ENCODE measurements at places on chromosomes 1 and 21. TPM values are rescaled to one million over a fixed set of nuclear protein-coding genes. Genes with fewer than 3 reads are reported as not detected.

Gene KLHDC9
- 2.0 TPM for total RNA-seq

DNA sequence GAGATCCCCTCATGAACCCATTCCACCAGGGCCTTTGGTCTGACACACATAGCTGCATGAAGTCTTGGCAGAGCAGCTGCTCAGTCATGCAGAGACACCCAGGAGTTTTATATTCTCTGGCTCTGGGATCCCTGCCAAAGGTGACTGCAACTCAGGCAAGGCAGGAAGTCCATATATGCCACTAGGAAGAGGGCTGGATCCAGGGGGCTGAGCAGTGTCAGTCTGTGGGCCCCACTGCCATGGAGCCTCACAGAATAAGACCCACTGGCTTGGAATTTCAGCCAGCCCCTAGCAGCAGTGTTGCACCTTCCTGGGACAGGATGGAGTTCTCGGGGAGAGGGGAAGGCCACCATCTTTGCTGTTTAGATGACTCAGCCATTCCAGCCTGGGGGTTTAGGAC is 199.7 kb downstream of the TBX15 start:
- DNase-seq, result no peak

Gene TNFRSF9
- total RNA-seq, result 0.14 TPM

- no peak for DNase-seq
Observed at GRCh38 chr1:19675797-19676196, 11.1 kb downstream of the HTR6 start.

Gene GPR3
- 2.4 TPM for total RNA-seq

- DNase-seq, result no peak
Observed at GRCh38 chr1:54327386-54328065, 78.7 kb downstream of the SSBP3 start.

Gene MKNK1
- 21.5 TPM for total RNA-seq

- peak; percentile 95 for DNase-seq
Observed at GRCh38 chr1:41955461-41956159, 36.9 kb upstream of the HIVEP3 start.

DNA sequence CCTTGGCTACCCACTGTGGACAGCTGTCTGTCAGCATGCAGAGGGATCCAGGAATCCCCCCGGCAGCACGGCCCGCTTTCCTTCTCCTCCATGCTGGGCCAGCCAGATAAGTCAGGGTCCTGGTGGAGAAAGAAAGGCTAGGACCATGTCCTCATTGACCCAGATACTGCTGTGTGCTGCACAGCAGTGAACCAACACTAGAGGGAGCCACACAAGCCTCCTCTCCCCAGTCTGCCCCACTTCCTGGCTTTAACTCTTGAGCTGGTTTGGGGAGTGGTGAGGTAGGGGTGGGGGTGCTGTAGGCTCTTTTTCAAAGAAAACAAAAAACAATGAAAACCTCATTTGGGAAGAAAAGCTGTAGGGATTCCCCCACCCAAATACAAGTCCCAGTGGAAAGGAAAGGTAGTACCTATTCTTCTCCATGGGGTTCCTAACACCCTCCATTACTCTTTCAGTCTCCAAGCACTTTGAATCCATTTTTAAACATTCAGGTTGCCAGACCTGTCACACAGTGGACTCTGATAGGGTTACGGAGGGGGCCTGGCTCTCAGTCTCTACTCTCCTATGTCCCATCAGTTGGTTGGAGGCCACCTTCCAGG is 84.9 kb upstream of the CD1D start:
- DNase-seq, result no peak

Gene MPL
- not detected for total RNA-seq

DNA sequence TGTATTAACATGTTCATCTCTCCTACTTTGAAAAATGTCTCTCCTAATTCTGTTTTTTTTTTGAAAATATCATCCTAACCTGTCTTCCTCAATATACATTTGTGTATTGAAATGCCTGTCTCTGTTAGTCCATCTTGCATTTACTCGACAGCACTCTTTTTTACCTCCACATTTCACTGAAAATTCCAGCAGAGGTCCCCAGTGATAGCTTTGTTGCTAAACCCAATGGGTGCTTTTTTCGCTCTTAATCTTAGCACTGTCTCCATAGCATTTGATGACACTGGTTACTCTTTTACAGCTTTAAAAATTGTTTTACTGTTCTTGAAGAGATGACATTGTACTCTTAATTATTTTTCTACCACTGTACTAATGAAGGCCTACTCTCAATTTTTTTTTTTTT is 10.8 kb downstream of the OSBPL9 start:
- DNase-seq, result no peak

Gene SLC37A1
- 7.5 TPM for total RNA-seq

- DNase-seq, result no peak
Observed at GRCh38 chr1:153443486-153443885, 17.0 kb downstream of the S100A7 start.

GRCh38 chr1:36322786-36323635 is 434 bp downstream of the EVA1B start:
- no peak for DNase-seq

DNA sequence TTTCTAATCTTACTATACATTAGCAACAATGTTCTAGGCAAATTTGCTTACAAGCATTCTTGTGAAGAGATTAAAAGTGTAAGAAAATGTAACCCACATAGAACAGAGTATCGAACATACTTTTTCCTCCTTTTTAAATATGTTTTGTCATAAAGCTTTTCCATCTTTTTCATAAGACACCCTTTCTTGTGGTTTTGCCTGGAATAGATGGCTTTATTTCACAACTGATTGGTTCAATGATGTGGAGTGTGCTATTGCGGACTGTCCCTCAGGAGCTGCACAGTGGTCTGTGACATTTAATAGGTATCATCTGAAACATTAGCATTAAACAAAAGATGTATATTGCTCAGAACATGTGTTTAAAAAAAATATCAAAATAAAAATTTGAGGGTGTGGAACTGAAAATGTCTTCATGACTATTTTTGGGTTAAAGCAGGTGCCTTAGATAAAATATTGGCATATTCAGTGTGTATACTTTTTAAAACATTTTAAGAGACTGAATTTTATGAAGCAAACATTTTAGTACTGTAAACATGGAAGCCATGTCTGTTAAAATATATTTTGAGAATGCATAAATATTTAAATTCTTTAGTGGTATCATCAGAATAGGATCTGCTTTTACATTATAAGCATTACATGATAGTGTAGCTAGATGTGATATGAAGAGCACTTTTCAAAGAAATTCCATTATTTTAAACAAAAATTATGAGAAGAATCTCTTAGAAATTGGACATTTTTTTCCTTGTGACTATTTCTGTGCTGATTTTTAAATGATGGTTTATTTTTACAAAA is 48.3 kb upstream of the C1orf146 start:
- DNase-seq, result no peak

Gene PALMD
- 1.0 TPM for total RNA-seq

Gene FAM151A
- not detected for total RNA-seq

DNA sequence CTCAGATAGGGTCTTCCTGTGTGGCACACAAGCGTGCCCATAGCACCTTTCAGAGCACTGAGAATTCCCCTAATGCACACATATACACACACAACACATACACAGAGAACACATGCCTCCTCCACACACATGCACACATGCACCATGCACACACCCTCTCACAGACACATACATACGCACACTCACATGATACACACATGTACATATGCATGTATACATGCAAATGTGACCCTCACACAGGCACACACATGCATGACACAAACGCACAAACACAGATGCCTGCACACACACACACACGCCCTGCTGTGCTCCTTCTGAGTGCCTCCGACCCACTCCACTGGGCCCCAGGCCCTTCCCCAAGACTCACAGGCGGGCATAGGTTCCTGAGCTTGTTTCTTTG is 251.0 kb downstream of the PTPRU start:
- no peak for DNase-seq

Gene S100A4
- total RNA-seq, result 12.1 TPM

DNA sequence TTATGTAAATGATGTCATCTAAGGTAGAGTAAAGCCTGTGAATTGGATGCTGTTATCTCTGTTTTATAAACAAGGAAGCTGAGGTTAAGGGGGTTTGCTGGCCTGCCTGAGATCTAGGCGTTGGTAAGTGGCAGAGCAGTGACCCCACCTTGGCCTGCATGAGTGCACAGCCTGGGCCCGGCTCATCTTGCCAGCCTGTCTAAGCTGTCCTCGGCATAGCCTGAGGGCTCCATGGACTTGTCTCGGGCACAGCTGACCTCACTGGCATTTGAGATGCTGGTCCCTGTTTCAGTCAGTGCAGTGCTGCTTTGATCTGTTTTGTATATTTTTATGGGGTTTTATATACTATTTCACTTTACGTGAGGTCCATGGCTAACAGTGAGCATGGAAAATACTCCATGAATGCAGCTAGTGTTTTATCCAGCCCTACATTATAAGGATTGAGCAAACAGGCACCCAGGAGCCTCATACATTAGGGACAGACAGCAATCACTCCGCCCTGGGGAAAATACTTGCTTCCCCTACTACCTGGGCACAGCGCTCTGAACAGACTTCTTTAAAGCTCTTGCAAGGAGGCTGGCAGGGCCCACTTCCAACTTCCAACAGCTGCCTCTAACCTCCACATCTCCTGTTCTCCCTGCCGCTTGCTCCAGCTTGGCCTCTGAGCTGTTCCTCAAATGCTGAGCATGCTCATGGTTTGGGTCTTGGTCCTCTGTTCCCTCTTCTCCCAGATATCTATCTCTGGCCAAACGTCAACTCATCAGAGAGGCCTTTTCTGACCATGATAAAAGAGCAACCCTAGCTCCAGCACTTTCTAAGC is 150.6 kb upstream of the HMGB4 start:
- no peak for DNase-seq

- no peak for DNase-seq
Observed at GRCh38 chr21:39612233-39613040, at the start of gene B3GALT5. Gene B3GALT5, plus strand, starts transcription at chr21:39612940. Its CDS starts 47,620 bp downstream, at chr21:39660560.

All from foreskin keratinocyte (primary cell).